Coronary artery (tissue), 2 donors: ENCODE measurements at places on chromosomes 12 and 14.

DNA sequence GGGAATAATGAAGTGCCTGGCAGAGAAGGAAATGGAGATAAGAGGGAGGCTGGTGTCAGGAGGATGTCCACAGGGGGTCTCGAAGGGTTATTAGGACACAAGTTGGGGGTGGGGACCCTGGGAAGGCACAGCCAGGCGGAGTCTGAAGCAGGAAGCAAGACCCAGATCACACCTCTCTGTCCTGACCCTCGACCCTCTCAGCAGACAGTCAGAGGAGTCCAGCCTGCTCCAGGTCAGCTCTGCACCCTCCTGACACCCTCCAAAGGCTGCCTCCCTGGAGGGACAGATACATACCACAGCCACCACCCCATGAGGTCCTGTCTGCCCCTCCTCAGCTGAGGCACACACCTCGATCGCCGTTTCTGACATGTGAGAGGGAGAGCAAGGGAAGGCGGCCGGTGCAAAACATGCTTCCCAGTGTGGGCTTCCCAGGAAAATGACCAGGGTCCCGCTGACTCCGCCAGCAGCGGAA lies 9.0 kb downstream of the BCL11B start:
- DNase-seq = no peak

DNA sequence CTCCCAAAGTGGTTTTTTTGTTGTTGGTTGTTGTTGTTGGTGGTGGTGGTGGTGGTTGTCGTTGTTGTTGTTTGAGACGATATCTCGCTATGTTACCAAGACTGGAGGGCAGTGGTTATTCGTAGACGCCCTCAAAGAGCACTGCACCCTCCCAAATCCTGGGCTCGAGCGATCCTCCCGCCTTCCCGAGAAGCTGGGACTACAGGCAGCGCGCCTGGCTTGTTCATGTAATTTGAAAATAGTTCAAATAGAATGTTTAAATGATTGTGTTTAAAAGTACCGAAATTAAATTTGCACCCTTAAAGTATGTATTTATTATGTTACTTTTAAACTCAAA lies 439 bp upstream of the ANAPC5 start:
- no peak for DNase-seq

GRCh38 chr12:56628671-56629458 lies 1.3 kb downstream of the BAZ2A start:
- DNase-seq = peak; percentile 82

- DNase-seq = no peak
Measured at GRCh38 chr14:25622763-25623162, 572.8 kb upstream of the STXBP6 start.

DNA sequence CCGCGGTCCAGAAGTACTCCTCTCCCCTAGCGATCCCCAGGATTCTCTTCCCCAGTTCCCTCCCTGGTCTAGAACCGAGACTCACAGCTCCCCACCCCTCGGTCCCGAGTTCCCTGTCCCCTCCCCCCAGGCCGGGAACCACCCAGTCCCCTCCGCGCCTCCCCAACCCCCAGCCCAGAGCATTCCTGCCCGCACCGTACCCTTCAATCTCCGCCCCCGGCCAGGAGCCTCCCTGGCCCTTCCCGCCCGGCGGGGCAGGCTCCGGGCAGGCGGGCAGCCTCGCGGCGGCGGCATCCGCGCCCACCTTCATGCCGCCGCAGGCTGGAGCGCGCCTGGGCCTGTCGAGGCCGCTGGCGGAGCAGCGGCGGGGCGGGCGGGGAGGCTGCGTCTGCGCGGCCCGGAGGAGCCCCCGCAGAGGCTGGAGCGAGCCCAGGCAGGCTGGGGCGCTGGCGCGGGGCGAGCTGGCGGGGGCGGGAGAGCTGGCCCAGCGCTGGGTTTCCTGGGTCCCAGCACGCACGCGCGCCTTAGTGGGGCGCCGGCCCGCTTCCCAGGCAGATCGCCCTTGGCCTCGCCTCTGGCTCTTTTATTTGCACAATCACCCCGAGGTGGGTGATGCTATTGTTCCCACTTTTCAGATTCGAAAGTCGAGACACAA lies 22.2 kb upstream of the GPR132 start:
- no peak for DNase-seq

DNA sequence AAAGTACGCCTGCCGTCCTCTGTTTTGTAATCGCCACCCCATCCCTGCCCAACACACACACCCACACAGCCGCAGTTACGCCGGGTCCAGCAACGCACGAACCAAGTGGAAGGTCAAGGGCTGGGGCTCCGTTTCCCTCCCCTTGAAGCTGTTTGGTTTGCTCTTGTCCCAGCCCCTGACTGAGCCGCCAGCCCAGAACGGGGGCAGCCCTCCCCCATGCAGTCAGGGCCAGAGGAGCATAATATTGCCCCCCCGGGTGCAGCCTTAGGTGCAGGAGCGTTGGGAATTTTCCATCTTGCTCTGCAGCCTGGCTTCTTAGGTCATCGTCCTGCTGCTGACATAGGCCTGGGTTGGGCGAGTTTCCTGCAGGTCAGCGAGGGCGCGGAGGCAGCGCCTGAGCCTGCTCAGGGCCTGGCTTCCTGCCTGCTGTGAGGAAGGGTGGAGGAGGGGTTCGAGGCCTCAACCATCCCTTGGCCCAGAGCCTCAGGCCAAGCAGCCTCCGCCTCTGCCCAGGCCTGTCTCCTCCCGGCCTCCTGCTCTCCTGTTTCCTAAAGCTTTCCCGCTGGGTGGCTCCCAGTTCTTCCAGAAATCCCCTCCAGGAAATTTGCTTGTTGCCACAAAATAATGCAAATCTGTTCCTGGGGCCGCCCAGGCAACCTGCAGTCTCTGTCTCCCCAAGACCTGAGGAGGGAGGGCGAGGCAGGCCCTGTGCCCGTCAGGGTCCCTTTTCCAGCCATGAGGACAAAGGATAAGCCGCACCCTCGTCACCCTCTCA lies 44.5 kb downstream of the PSMA6 start:
- peak; percentile 99 for DNase-seq
